ENCODE measurements at places on chromosomes 5 and 9.

DNA sequence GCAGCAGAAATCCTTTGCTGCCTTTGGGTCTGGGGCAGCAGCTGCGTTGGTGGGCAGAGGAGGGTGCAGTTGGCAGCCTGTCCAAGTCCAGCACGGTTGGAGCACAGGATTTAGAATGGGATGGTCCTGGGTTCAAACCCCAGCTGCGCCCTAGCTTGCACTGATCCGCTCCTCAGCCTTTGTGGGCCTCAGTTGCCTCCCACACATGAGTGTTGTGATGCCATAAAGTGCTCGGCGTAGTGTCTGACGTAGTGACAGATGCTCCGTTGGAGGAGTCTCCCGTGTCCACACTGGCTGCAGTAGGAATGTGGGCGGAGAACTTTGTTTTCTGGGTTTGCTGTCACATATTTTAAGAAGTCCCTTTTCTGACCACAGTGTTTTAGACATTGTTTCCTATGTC is 36.0 kb downstream of the SLC46A2 start:
- DNase-seq: no peak

- no peak for DNase-seq
These were observed 143.9 kb upstream of the FBN2 start for GRCh38 chr5:128681764-128682592.

- DNase-seq: no peak
These were observed 77.5 kb upstream of the RARS1 start for GRCh38 chr5:168408561-168409305.

GRCh38 chr5:73373814-73374510 is 74.6 kb downstream of the FOXD1 start:
- no peak for DNase-seq

GRCh38 chr9:100601216-100601615 is 23.3 kb downstream of the CAVIN4 start:
- DNase-seq: no peak

GRCh38 chr5:130994496-130995253 is 170.4 kb downstream of the HINT1 start:
- no peak for DNase-seq

DNA sequence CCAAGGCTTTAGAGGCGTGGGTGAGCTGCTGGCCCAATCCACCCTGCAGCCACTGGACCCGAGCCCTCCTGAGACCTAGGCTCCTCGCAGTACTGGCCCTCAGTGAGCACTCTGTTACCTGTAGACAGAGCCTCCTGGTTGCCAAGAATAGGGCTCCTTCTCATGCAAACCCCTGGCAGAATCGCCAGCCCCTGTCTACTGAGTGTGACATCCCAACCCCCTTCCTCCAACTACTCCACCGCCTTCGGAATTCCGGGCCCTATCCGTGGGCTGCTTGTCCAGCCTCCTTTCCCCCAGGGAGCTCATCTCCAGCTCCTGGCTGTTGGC is 23.8 kb upstream of the COL5A1 start:
- DNase-seq: no peak

GRCh38 chr9:123952641-123953495 is 22.9 kb upstream of the DENND1A start:
- DNase-seq: no peak

DNA sequence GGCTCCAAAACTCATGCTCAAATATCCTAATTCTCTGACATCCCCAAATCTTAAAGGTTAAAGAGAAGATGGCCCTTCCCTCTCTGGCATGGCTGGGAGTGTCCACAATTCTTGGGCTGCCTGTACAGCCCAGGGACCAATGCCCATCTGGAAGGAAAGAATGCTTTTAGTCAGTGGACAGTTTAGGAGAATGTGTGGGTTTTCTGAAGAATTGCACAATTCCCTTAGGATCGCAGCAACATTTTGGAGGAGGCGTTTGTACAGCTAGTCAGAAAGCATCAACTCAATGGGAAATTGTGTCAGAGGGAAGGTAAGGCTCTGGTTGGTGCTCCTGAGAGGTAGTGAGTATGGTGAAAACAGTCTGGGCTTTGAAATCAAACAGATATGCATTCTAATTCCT is 15.0 kb downstream of the FAM193B start:
- DNase-seq: peak; percentile 69

GRCh38 chr5:44679214-44679613 is 129.5 kb upstream of the MRPS30 start:
- no peak for DNase-seq

DNA sequence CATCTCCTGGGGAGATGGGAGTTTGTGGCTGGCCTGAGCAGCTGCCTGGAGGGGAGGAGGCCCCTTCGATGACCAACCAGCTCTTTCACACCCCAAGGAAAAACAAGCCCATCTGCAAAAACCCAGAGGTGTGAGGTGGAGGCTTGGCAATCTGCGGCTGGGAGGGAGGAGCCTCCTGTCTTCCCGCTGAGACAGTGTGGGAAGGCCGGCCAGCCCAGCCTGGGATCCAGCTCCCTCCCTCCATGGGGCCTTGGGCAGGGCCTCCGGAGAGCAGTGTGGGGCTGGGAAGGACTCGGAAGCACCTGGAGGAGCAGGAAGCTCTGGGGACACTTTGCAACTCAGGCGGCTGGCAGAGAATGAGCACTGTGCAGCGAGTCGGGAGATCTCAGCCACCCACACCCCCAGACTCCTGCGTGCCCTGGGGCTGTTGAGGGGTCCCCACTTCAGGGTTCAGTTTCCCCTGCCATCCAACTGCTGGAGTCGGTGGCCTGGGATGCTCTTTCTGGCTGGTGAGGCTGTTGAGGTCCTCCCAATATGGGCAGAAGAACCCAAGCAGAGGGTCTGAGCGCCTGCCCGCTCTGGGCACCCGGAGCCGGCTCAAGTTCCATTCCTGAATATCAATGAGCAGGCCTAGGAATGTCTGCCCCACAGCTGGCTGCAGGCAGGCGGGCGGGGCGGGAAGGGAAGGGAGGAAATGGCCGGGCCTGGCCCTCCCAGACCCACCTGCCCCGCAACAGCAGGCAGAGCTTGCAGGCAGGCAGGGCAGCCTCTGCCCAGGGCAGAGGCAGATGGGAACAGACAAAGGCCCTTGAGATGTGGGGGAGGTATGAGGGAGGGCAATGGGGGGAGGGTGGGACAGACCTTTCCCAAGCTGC is 101.1 kb downstream of the FGF18 start:
- no peak for DNase-seq

DNA sequence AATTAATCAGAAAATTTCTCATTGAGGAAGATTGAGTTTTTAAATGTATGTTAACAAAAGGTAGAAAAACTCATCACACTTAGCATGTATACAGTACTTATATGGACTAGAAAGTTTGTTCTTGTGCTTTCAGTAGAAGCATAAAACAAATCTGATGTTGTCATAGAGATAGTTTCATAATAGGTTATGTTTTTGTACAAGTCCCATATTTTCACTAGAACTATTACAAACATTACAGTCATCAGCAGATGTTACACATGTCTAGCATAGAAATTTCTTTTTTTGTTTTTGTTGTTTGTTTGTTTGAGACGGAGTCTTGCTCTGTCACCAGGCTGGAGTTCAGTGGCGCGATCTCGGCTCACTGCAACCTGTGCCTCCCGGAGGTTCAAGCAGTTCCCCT is 131.4 kb downstream of the COMMD10 start:
- no peak for DNase-seq

DNA sequence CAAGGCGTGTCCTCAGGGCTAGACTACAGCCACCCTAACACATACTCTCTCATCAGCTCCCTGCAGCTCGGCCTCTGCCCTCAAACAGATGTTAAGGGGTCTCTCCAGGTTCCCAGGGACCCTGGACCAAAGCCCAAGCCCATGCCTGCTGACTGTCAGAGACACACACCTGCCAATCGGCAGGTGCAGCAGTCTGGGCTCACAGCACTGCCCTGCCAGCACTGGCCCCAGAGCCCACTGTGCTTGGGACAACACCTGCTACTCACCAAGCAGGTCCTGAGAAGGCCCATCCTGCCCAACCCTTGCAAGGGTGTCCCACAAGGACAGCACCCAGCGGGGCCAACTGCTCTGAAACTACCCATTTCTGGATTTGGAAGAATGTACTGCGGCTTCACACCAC is 20.2 kb upstream of the ZDHHC11 start:
- DNase-seq: no peak

DNA sequence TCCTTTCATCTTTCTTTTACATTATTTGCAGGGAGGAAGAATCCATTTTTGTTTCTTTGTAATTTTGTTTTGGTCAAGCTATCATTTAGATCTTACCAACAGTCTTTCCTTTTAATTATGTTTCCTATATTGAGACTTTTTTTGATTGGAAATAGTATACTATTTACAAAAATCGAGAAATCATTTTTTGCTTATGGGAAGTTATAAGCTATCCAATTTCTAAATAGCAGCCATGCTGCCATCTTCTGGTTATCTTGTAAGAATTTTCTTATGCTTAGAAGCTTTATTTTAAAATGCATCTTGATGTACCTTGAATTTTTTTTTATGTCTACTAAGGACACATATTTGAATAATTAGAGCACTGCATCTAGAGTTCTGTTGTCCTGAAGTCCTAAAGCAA is 821.2 kb downstream of the PTPRD start:
- no peak for DNase-seq

GRCh38 chr5:109826-110225 is 17.9 kb downstream of the PLEKHG4B start:
- DNase-seq: no peak

- peak; percentile 69 for DNase-seq
These were observed 3.9 kb upstream of the EFNA5 start for GRCh38 chr5:107674655-107675054.

GRCh38 chr5:91910655-91911054 is 527.5 kb upstream of the ARRDC3 start:
- no peak for DNase-seq

DNA sequence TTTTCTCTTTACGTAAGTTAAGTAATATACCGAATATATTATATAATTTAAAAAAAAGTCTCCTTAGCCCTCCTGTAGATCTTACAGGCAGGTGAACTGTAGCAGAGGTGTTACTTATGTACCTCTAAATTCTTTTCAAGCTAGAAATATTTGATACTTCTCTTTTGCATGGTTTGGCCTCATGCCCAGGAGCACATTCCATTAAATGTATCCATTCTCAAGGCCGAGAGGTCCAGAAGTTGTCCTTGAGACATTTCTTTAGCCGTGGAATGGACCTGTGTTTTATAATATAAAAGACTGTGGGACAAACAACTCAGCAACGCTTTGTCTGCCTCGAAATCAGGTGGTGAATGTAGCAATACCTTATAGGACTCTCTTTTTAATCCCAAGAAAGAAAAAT is 184.5 kb downstream of the TRIO start:
- DNase-seq: no peak

- DNase-seq: no peak
These were observed 419.9 kb downstream of the MAN2A1 start for GRCh38 chr5:110109667-110110066.

DNA sequence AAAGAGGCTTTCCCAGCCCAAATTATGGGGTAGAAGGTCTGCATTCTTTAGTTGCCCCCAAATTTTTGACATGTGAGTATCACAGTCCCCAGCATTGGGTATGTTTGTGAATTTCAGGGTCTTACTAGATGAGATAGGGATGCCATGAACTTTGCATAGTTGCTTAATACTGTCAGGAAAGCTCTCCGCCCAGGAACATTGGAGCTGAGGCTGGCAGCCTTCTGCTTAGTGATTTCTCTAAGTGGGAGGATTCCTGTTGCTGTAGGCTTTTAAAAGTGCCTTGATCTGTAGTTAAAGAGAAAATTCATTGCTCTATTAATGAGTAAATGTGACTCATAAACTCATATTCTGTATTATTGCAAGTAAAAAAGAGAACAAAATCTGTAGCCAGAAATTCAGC is 206.9 kb downstream of the CAVIN4 start:
- no peak for DNase-seq

GRCh38 chr5:37799865-37800421 is 39.9 kb downstream of the GDNF start:
- DNase-seq: no peak

DNA sequence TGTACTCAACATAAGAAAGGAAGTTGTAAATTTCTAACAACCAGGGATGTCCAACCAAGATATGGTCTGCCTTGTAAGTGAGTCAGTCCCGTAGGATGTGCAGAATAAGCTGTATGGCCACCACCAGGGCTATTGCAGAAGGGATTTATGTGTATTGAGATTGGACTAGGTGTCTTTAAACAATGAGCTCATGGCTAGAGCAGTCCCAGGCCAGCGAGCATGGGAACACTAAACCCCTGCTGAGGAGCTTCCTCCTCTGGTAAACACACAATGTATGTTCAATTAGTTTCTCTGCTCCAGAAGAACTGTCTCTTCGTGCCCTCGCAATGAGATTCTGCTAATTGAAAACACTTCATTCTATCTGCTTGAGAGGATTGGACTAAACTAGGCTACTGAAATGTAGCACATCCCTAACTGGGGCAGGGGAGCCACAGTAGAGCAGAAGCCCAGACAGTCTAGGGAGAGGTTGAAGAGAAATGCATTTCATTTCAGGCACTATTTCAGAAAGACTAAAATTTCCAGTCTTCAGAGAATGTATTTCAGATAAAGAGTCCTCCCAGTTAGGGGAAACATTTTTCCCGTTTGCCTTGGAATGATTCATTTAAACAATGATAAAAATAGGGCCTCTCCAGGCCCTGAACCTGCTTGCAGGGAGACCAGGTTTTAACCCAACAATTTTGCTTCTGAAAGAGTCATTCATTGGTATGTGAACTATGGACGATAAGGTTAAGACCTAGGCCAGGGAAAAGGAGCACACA is 154.7 kb downstream of the FAM114A2 start:
- peak; percentile 54 for DNase-seq
